Stimulated activated CD4-positive, alpha-beta T cell treated with anti-CD3 and anti-CD28 coated beads, Interleukin-4, amount 100 ng/mL, for 1 hour (primary cell): ENCODE measurements at places on chromosomes 1 and 21.

- no peak for DNase-seq
Observed at GRCh38 chr1:234724516-234725176, 114.7 kb upstream of the IRF2BP2 start.

DNA sequence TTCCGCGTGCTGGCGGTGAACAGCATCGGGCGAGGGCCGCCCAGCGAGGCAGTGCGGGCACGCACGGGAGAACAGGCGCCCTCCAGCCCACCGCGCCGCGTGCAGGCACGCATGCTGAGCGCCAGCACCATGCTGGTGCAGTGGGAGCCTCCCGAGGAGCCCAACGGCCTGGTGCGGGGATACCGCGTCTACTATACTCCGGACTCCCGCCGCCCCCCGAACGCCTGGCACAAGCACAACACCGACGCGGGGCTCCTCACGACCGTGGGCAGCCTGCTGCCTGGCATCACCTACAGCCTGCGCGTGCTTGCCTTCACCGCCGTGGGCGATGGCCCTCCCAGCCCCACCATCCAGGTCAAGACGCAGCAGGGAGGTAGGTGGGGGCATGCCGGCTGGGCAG lies 58.8 kb upstream of the KDM4A start:
- no peak for DNase-seq

- DNase-seq: no peak
Observed at GRCh38 chr1:59340411-59341307, 43.8 kb downstream of the FGGY start.

DNA sequence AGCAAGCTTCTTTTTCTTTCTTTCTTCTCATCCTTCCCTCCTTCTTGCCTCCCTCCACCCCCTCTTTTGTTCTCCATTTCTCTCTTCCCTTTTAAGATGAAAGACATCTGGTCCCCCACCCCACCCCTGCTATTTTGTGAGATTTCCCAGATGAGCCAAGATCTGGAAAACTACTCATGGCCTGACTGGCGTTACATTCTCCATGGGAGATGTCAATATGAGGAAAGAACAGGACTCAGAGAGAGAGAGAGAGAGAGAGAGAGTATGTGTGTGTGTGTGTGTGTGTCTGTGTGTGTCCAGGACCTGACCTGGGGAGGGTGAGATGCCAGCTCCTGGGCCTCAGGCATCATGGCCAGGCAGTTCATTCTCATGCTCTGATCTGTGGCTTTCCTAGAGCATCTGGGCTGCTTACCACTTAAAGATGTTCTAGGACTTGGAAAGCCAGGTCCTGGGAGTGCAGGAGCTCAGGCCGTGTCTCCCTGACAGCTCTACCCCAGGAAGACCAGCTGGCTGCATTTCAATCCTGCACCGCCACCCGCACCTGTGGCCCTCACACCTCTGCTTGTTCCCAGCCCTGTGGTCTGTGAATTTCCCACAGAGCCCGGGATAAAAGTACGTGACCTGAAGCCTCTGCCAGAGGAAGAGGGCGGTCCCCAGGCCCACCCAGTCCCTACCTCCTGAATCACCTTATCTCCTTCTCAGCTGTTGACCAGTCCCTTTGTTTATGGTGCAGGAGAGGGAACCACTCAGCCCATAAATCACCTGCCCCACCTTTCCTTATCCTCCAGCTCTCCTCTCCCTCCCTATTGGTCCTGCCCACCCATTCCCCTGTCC lies 3.2 kb upstream of the BEST4 start:
- no peak for DNase-seq

DNA sequence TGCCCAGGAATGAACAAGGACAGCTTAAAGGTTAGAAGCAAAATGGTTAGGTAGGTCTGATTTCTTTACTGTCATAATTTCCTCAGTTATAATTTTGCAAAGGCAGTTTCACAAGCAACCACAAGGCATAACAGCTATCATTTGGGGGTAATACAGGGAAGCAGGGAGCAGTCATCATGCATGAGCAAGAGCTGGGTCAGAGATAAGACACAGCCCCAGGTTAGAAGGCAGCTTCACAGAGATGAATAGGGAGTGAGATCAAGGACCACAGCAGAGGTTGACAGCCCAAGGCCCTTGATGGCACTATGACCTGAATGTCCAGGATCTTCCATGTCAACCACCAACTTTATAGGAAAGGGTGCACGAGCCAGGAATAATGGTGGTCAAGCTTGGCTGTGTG lies 9.0 kb upstream of the CSRP1 start:
- no peak for DNase-seq

DNA sequence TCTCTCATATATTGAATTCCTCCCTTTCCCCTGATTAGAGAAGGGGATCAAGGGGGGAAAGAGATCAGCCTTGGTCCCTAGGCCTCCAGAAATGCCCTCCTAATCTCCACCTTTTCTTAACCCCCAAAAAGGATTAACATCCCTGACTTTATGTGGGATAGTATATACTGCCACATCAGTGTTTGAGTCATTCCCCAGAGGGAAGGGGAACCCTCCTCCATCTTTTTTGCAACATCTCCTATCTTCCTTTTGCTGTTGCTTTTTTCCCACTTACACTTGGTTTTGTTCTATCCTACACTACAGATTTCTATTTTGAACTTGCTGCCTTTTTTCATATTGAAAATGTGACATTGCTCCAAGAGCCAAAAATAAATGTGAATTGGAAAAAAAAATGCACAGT lies 65.4 kb upstream of the PODN start:
- no peak for DNase-seq
